ENCODE measurements at places on chromosomes 3 and 15. TPM values are rescaled to one million over a fixed set of nuclear protein-coding genes. Genes with fewer than 3 reads are reported as not detected.

Gene GOLGA6L7
- total RNA-seq: not detected

Gene HTR3E
- not detected for total RNA-seq

Gene B3GALNT1
- 14.7 TPM for total RNA-seq

Gene CCR8
- 0.94 TPM for total RNA-seq

Gene AGBL1
- not detected for total RNA-seq

Gene TEX55
- total RNA-seq: not detected

Gene SGO1
- total RNA-seq: 43.7 TPM

Gene SHISA5
- total RNA-seq: 201 TPM

Gene ITGB5
- not detected for total RNA-seq

Gene RFC4
- 106 TPM for total RNA-seq

Gene GABRR3
- total RNA-seq: not detected

Gene PRSS50
- not detected for total RNA-seq

Gene DIPK2A
- total RNA-seq: 23.8 TPM

Gene EPHB1
- 1.4 TPM for total RNA-seq

Gene CAND2
- total RNA-seq: 0.53 TPM

Gene TMEM207
- total RNA-seq: not detected

Gene FES
- 10.5 TPM for total RNA-seq

Gene CRABP1
- total RNA-seq: not detected

Gene ATP8B4
- 39.2 TPM for total RNA-seq

Gene SLC9C1
- total RNA-seq: not detected

Gene GHRL
- total RNA-seq: 0.63 TPM

Gene BFSP2
- total RNA-seq: 0.45 TPM

Gene ANKDD1A
- 9.1 TPM for total RNA-seq

Gene ARNT2
- total RNA-seq: not detected

Gene SRGAP3
- total RNA-seq: 5.3 TPM

Gene LMCD1
- 0.53 TPM for total RNA-seq

Gene GOLGA8O
- 20.0 TPM for total RNA-seq

Gene ANKRD63
- 0.37 TPM for total RNA-seq

Gene SEMA4B
- 8.6 TPM for total RNA-seq

Gene STAC
- not detected for total RNA-seq

Gene PARP3
- total RNA-seq: 20.4 TPM

Gene ZNF80
- 0.89 TPM for total RNA-seq

Gene GLDN
- total RNA-seq: not detected

Gene LRRC31
- total RNA-seq: not detected

Gene ECE2
- not detected for total RNA-seq

Gene KCTD6
- 5.2 TPM for total RNA-seq

Gene SLC22A13
- total RNA-seq: 1.0 TPM

Gene ISLR
- not detected for total RNA-seq

Gene FBXL2
- total RNA-seq: not detected

Gene TGM4
- not detected for total RNA-seq

Gene OXTR
- 0.71 TPM for total RNA-seq

All from activated CD8-positive, alpha-beta T cell treated with anti-CD3 and anti-CD28 coated beads, Interleukin-2, amount 10 ng/mL, durations not matched to agents 7 days and 5 days (primary cell).